Epithelial cell of proximal tubule (primary cell): ENCODE measurements at places on chromosomes 3 and 15.

GRCh38 chr15:61987824-61988223 lies 72.4 kb downstream of the VPS13C start:
- no peak for DNase-seq

GRCh38 chr3:44036850-44037249 lies 204.8 kb upstream of the TOPAZ1 start:
- no peak for DNase-seq

GRCh38 chr3:100813828-100814227 lies 104.5 kb downstream of the TFG start:
- DNase-seq = no peak

- DNase-seq = no peak
Observed at GRCh38 chr3:194952841-194953241, 267.2 kb downstream of the FAM43A start.

GRCh38 chr3:115019900-115020299 lies 127.2 kb downstream of the ZBTB20 start:
- no peak for DNase-seq

- DNase-seq = no peak
Observed at GRCh38 chr3:186165331-186165730, 56.4 kb upstream of the ETV5 start.

DNA sequence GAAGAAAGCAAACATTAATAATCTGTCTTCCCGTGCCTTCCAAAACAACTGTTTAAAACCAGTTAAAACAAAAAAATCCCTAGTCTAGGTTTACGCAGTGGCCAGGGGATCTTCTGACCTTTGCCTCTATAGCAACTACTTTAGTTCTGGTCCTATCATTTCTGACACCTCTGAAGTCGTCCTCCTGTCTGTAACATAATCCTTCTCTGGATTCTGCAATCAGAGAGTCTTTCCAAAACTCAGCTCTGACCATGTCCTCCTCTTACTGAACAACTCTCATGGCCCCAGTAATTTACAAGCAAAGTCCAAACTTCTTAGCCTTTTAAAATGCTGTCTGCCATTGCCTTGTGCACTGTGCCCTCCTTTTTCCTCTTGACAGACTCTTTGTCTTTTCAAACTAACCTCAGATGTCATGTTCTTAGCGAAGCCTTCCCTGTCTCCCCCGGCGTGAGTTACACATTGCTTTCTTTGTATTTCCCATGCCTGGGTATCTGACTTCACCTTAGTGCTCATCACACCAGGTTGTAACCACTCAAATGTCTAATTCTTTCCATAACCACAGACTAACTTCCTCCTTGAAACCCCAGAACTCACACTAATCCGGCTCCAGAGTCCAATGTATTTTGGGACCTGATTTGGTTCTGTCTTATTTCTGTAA lies 105.2 kb upstream of the BNIP2 start:
- DNase-seq = no peak

DNA sequence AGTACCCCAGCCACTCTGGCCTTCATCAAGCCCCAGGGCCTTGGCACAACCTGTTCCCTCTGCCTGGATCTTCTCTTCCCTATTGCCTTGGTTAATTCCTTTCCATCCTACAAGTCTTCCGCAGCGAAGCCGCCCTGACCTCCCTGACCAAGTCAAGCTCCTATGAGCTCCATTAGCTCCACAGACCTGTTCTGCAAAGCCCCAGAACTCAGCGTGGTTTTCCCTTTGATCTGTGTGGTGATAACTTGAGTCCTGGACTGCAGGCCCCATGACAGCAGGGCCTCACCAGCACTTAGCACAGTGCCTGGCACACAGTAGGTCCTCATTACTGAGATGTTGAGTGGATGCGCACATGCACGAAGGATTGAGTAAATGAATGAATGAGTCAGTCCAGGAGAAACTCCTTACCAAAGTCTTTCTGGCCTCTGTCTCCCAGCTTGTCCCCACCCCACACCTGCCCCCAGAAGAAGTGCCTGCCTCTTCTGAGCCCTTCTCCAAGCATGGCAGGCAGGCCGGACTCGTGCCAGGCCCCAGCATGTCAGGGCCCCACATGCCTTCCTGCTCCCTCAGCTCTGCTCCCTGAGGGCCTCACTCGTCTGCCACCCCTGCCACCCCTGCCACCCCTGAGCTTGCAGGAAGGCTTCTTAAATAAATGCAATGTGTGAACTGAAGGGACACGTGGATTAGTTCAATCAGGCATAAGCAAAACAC lies 6.3 kb downstream of the ANPEP start:
- DNase-seq = no peak

DNA sequence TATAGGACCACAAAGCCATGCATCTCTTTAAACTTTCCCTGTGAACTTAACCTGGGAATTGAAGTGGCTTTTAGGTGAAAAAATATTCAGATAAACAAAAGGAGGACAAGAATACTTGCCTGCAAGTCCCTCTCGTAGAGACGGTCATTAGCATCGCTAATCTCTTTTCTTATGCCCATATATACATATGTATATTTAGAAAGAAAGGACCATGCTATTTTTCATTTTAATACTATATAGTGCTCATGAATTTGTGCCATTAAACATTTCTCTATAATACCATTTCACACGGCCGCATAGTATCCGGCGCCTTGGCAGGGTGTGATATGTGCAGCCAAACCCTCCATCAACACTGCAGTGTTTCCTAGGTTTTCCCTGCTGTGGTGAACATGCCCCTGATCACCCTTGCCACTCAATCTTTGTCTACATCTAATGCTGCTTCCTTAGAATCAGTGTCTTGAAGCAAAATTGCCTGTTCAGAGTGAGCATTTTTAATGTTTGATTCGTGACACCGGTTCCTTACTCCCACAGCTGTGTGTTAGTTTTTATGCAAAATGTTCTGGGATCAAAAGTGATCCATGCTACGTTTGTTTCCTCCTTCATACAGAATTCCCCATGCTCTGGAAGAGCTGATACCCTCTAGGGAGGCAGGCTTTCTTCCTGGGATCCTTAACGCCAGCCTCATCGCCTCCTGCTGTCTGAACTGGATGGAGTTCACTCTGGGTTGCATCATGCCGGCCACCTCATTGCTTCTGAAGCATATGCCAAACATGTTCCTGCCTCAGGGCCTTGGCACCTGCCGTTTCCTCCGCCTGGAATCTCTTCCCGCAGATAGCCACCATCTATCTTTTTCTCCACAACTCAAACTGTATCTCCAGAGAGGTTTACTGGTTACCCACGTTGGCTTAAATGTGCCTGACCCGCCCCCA lies 118.1 kb downstream of the FBLN2 start:
- no peak for DNase-seq

- no peak for DNase-seq
Observed at GRCh38 chr3:102200560-102200959, 234.3 kb upstream of the ZPLD1 start.

- no peak for DNase-seq
Observed at GRCh38 chr3:132978464-132978863, 59.7 kb upstream of the TMEM108 start.

GRCh38 chr3:46468753-46469600 lies 4.3 kb upstream of the LTF start:
- DNase-seq = no peak

GRCh38 chr3:152315623-152316022 lies 46.9 kb downstream of the MBNL1 start:
- DNase-seq = no peak

DNA sequence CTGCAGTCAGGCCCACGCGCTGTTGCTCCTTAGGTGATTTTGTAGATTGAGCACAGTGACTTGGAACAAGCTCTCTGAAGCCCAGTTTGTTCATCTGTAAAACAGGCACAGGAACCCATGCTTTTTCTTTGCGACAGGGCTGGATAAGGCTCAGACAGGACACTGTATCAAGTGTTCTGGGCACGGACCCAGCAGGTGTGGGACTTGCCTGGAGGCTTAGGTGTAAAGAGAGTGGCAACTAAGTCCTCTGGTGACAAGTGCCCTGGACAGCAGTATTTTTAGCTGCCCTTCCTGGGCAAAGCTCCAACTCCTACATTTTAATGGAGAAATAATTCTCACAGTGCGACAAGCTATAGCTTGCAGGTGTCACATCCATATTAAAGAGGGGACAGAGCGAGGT lies 32.2 kb downstream of the CD276 start:
- no peak for DNase-seq

DNA sequence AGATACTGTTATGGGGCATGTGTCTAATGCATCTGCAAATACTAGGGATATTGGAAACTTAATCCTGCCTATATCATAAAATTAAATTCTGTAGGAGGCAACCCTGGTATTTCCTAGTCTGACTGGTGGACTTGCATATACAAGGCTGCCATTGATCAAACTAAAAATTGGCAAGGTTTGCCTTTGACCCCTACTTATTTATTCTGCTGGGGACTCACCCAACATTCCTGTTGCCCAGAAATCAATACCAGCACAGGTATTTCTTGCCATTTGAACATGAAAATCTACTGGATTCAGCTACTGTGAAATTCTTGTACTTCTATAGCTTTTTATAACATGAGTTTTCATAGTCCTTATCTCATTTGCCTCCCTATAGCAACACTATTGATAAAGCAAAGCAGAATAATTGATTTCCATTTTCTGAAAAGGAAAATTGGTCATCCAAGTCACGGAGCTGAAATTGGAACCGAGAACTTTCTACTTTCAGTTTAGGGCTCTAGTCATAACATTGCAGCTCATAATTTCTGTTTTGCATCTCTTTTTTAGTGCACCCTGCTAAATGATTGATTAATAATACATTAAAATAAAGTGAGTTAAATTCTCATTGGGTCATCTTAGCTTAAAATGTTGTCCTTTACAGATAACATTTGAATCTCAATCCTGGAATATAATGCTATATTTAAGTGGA lies 365.2 kb downstream of the MFSD1 start:
- DNase-seq = no peak

GRCh38 chr3:116661196-116661595 lies 48.4 kb upstream of the TUSC7 start:
- no peak for DNase-seq

DNA sequence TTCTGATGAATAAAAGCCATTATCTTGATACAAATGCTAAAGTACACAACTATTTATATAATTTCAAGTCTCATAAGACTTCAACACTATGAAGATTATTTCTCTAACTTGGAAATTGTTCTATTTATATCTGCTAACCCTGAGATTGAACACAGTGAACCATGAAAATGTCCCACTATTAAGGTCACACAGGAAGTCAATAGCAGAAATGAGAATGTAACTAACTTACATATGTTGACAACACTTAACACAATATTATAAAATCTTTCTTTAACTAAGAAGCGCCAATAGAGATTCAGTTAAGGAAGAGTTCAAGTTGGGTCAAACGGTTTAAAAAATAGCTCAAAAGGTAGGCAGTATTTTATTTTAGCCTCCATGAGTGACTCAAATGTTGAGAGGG lies 551.8 kb upstream of the CBLB start:
- no peak for DNase-seq

- DNase-seq = no peak
Observed at GRCh38 chr15:88812133-88812532, 8.9 kb downstream of the ACAN start.

DNA sequence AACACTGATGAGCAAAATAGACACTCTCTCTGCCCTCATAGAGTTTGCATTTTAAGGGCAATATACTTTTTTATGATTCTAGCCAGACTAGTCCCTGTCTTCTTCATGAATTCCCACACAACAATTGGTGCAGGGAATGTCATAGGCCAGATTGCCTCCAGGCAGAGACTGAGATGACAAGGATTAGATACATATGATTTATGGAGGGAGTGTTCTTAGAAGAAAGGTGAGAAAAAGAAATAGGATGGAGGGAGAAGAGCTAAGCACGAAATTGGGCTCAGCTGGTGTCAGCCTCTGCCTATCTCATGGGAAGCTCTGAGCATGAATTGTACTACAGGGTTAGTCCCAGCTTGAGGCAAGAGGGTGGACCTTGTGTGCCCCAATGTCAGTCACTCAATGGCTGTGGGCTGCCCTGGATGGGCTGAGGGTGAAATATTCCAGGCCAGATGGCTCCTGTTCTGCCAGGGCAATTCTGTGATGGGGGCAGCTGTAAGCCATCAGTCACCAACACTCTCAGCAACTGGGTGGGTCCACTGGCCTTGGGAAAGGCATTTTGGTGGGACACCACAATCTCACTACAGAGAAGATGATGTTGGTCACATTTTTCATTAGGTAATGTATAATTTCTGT lies 31.1 kb downstream of the EIF1B start:
- no peak for DNase-seq

- DNase-seq = no peak
Observed at GRCh38 chr3:71497367-71497897, 86.1 kb downstream of the FOXP1 start.

GRCh38 chr3:10017636-10018292 lies 8.5 kb upstream of the FANCD2 start:
- peak; percentile 31 for DNase-seq

DNA sequence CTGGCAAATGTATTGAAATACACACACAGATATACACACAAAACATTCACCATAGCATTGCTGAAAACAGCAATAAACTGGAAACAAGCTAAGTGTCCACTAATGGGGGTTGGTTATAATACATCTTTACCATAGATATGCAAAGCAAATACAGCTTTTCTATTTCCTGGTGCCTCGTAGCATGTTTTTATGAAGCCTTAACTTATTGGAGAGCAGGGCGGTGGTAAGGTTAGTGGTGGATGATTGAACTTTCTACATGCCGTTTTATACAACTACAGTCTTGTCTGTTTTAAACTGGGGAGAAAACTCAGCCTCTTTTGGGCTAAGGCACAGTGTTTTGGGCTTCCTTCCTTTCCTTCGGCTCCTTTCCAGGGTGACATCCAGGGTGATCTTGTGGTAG lies 104.5 kb downstream of the NR2F2 start:
- no peak for DNase-seq

DNA sequence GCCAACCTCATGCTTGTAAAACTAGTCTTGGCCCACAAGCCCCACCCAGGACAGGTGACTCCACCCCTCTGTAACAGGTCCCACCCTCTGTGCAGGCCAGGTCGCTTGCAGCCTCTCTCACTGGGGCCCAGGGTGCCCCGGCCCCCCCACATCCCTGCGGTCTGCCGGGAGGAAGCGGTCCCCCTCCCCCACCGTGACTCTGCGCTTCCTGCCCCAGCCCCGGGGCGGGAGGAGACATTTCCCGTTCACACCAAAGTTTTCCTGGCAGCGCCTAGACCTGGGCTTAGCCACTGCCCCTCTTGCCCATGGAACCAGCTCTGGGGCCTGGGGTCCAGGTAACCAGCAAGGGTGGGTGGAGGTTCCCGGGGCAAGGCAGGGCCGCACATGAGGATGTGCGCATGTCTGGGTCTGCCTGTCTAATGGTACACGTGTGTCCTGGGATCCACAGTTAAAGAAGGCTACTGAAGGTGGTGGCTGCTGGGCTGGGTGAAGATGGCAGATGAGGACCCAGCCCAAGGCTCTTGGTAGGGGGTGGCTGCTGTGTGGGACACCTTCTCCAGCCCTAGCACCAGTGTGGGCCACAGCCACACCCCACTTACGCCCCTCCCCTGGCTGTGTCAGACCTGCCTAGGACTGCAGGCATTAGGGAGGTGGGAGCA lies 8.4 kb downstream of the NBEAL2 start:
- DNase-seq = no peak
